Heart left ventricle (tissue), 16 donors: ENCODE measurements at places on chromosomes 12 and 14.
A peak's percentile ranks its signal among the peaks of the same experiment; 100 is the strongest.

DNA sequence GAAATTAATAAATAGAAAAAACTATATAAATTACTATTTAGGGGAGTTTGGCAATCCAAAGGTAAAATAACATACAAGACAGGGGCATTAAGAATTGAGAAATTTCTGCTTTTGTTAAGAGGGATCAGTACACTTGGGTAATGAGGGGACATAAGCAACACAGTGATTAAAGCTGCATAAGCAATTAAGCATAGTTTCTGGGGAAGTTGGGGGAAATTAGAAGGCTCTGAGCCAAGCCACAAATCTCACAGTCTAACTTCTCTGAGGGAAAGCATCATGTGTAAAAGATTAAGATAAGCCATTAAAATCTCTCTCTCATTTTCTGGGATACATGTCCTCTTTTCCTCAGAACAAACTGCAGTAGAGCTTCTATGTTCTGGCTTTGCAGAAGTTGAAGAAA, 533.9 kb upstream of the LRFN5 start:
- H3K27me3 ChIP-seq = no peaks in the 10 kb centered on the region
- no peaks in the 10 kb centered on the region for H3K36me3 ChIP-seq

DNA sequence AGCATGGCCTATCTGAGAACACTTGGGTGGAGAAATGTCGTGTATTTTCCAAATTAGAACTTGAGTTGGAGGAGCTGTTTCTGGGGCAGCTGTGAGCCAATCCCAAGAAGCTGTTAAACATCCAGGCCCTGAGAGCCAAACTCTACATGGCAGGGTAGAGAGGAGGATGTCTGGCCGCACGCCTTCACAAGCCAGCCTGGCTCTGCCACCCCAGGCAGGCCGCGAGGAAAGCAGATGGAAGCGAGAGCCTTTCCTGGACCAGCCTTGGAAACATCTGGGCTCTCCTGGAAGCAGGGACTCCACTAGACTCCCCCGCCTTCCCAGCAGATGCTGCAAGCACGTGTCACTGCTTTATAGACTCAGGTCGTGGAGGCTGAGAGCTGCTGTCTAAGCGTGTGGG, 312.8 kb upstream of the FKBP4 start:
- H3K4me3 ChIP-seq = no peak overlapping the region
- no peaks in the 10 kb centered on the region for H3K4me1 ChIP-seq
- peak overlapping the region; percentile 6 for H3K27ac ChIP-seq
- peaks cover 42% of the 10 kb centered on the region for H3K36me3 ChIP-seq
- H3K27me3 ChIP-seq = no peaks in the 10 kb centered on the region
- no peak for DNase-seq

GRCh38 chr12:94071258-94071657, 77.1 kb upstream of the PLXNC1 start:
- no peak overlapping the region for H3K4me3 ChIP-seq
- peaks cover 19% of the 10 kb centered on the region for H3K4me1 ChIP-seq
- H3K27me3 ChIP-seq = no peaks in the 10 kb centered on the region
- DNase-seq = no peak
- H3K27ac ChIP-seq = no peak overlapping the region
- no peaks in the 10 kb centered on the region for H3K36me3 ChIP-seq

DNA sequence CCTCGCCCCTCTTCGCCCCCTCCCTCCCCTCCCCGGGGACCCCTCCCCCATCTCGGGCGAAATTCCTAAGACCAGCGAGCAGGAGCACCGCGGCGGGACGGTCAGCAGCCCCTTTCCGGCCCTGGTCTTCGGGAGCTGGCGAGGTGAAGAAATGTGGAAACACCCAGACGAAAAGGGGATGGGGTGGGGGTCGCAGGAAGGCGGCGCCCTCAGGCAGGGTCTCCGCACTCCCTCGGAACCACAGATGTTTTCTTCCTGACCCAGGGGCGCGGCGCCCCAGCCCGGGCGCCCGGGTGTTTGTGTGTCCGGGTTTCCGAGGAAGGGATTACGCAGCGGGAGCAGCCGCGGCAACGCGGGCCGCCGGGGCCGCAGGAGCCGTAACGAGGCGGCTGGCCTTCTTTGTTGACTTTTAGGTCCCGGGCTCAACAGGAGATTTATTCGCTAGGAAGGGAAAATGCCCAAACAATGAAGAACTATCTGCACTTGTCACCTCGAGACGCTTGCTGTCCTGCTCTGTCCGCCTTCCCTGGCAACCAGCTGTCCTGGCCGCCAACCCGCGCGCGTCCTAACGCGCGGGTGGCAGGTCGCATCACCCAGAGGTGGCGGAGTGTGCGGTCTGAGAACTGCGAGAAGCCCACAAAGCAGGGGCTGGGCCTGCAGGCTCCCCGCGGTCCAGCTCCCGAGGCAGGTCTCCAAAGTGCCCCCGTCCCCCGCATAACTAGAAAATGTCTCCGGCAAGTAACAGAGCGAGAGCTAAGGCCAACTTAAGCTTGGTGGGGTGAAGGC, 7.0 kb downstream of the FOXA1 start:
- peaks cover 14% of the 10 kb centered on the region for H3K4me1 ChIP-seq
- H3K36me3 ChIP-seq = no peaks in the 10 kb centered on the region
- peaks cover 99% of the 10 kb centered on the region for H3K27me3 ChIP-seq
- H3K4me3 ChIP-seq = no peak overlapping the region
- H3K27ac ChIP-seq = no peak overlapping the region
